ENCODE measurements at places on chromosomes 1 and 21.
A peak's percentile ranks its signal among the peaks of the same experiment; 100 is the strongest.

GRCh38 chr1:98211271-98211845, 290.5 kb upstream of the DPYD start:
- DNase-seq, result no peak

DNA sequence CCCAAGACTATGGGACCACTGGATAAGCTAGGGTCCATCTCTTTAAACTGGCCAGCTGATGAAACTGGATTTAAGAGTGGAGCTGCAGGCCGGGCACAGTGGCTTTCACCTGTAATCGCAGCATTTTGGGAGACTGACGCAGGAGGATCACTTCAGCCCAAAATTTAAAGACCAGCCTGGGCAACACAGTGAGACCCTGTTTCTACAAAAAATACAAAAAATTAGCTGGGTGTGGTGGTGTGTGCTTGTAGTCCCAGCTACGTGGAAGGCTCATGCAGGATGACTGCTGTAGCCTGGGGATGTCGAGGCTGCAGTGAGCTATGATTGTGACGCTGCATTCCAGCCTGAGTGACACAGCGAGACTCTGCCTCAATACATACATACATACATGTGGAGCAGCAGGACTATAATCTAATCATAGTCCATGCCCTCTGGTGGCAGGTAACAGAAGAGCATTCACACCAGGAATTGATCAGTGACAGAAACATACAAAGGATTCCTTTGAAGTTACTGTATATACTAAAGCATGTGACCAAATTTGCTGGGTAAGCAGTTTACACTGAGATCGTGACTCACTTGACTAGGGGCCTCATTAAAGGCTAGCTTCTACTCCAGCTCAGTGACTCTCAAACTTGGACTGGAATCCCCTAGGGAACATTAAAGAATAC, 101.5 kb upstream of the SLFNL1 start:
- DNase-seq, result no peak

DNA sequence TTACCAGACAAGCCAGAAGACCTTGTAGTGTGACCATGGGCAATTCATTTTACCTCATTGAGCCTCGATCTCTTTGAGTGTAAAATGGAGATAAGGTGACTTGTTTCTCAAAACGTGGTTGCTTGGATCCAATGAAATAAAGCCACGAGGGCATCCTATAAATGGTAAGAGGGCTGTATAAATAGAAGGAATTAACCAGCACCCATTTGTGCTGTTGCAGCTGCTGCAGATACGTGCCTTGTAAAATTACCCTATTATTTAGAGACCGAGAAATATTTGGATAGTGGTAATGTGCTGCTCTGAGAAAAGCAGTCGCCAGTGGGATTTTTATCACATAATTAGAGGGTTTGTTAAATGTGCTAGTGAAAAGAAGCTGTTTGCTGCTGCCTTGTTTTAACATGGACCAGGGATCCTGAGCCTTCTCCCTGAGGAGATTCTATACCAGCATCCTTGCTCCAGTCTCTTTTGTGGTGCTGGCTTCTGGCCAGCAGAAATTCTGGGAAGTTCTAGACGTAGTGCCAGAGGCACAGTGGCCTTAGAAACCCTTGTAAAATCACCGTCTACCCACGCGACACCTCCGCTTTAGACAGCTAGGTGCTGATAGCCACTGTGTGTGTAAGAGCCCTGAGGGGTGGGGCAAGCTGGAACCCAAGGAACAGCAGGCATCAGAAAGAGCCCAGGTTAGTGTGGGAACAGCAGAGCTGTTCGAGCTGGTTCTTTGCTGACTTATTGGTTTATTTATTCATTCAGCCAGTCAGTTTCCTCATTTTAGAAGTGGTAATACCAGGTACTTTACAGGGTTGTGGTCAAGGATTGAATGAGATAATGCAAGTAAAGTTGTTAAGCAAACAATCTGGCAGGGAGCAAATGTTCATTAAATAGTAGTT, 137.5 kb downstream of the NOS1AP start:
- DNase-seq, result no peak

- no peak for DNase-seq
Measured at GRCh38 chr1:5570931-5571330, 421.3 kb downstream of the NPHP4 start.

DNA sequence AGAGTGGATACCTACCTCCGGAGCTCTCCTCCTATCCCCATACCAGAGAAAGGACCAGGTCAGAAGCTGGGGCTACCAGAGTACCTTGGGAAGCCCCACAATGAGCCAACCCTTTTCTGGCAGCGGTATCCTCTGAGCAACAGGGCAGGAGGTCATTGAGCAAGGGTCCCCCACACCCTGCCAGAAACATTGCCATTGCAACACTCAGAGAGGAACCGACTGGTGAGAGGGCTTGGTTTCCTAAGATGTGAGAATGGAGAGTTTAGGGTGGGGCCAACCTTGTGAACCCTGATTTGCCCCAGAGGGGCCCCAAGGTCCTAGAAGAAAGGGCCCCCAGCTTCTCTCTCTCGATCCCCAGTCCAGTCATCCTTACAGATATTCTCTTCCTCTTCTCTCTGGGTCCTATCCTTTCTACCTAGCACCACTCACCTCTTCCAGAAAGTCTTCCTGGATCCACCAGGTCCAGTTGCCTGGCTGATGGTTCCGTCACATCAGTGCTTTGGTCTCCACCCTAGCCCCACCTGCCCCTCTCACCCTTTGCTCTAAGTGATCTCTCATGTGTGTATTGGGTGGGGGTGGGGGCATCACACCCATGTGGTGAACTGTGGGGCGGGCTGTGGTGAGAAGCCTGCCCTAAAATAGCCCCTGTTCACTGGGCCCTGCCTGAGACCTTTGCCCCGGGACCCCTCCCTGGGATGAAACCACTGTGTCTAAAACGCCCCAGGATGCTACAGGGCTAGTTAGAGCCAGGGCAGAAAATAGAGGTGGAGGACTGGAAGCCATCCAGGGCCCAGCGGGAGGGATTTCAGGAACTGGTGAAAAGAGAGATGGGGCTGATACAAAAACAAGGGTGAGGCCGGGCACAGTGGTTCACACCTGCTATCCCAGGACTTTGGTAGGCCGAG, 8.7 kb downstream of the FGR start:
- DNase-seq, result no peak

DNA sequence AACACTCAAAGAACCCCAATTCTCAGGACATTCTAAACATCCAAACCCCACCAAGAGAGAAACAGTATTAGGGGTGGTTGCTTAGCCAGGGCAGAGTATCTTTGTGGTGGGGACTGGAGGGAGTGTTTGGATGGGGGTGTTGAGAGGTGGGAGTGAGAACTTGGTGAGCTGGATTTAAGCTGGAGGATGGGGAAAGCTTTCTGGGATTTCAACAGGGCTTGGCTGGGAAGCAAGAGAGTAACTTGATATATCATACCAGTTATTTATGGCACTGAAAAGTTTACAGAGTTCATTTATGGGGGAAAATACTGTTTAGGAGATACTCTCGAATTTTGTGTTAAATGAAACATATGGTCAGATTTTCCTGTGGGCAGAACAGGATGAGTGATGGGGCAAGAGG, 6.8 kb upstream of the CNIH3 start:
- DNase-seq, result no peak

- DNase-seq, result peak; percentile 59
Measured at GRCh38 chr1:244833734-244834542, 1.5 kb upstream of the COX20 start.

GRCh38 chr1:65266476-65266875, 42.9 kb upstream of the DNAJC6 start:
- DNase-seq, result no peak

GRCh38 chr1:180946541-180947498, 34.1 kb downstream of the KIAA1614 start:
- no peak for DNase-seq

- DNase-seq, result no peak
Measured at GRCh38 chr1:39128126-39128525, 76.4 kb upstream of the MACF1 start.

GRCh38 chr1:225974454-225974853, 24.7 kb downstream of the SDE2 start:
- no peak for DNase-seq
